Stimulated activated CD8-positive, alpha-beta memory T cell treated with anti-CD3 and anti-CD28 coated beads, Interleukin-15, amount 100 ng/mL, for 24 hours (primary cell): ENCODE measurements at places on chromosomes 13 and 19.
A peak's percentile ranks its signal among the peaks of the same experiment; 100 is the strongest.

- no peak for DNase-seq
These were observed 193.9 kb downstream of the KCTD12 start for GRCh38 chr13:76692346-76692745.

GRCh38 chr19:1430246-1430645 lies 8.0 kb upstream of the RPS15 start:
- DNase-seq: no peak

DNA sequence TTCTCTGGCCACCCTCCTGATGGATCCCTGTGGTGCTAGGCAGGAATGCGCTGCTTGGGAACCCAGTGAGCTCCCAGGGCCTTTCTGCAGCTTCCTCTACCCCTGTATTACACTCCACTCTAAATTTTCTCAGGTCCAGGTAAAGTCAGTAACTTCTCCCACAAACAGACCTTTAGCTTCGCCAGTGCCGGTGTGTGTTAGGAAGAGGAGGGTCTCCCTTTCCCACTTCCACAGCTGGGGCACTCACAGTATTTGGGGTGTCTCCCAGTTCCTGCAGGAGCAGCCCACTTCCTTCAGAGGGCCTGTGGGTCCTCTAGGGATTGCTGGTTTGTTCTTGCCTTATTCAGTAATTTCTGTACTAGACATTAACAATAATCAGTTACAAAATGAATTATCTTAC lies 193.5 kb upstream of the PCDH17 start:
- no peak for DNase-seq

DNA sequence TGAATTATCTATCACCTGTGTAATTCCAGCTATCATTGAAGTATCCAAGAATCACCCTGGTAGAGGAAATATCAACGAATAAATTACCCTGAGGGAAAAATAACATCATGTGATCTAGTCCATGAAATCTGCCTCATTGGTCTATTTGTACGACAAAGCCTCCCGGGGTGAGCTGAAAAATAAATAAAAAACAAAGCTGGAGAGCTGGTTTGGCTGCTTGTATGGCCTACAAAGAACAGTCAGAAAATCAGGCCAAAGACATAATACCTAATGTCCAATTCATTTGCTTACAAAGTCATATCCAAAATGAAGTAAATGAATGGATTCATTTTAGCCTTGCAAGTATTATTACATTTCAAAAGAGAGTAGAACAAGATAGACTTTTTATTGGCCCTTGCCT lies 449.9 kb downstream of the KLF12 start:
- no peak for DNase-seq

DNA sequence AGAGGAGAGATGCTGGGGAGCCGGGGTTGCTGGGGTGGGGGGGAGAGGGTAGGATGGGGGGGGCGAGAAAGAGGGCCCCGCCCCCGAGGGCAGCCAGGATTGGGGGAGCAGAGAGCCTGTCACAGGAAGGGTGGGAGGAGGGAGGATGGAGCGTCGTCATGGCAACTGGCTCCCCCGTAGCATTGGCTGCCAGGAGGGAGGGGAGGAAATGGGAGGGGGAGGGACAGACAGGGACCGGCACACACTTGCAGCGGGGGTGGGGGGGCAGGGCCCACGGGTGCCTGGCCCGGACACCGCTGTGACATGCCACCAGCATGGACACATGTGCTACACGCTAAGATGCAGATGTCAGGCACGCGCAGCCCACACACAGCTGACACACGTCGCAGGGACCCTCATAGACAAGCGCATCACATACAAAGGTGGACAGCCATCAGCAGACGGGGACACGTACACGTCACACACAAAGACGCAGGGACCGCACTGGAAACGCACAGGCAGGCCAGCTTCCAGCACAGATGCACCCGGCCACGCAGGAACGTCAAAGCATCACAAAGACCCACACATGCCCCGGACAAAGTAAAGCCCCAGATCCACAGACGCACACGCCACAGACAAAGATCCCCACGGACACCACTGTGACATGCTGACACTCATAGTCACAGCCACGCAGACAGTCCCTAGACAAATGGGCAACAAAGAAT lies at the start of gene LMTK3:
LMTK3 (minus strand) TSS at position 36 of the 704 bp plus-strand sequence. CDS start 259 bp downstream, outside the sequence.
- peak; percentile 39 for DNase-seq

DNA sequence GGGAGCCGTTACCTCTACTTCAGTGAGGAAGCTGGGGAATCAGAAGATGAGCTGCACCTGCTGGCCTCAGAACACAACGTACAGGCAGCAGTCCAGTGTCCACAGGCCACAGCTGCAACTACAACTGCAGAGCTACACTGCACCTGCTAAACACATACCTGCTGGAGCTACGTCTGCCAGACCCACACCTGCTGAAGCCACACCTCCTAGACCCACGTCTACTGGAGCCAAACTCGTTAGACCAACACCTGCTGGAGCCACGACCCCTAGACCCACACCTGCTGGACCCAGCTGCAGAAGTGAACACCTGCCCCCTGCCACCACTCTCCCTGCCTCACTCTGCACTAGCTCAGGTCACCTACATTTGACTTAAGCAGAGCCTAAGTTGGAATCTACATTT lies 169.9 kb downstream of the USP12 start:
- DNase-seq: no peak

DNA sequence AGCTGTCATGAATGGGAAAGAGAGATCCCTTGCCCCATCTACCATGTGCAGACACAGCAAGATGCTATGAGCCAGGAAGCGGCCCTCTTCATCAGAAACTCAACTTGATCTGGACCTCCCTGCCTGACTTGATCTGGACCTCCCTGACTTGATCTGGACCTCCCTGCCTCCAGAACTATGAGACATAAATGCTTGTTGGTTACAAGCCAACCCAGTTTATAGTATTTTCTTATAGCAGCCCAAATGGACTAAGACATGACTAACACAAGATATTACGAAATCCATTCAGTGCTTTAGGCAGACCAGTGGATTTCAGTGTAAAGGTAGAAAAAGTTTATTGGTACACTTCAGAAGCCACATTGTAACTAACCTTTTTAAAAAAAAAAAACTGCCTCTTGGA lies 15.6 kb downstream of the PCID2 start:
- DNase-seq: no peak

DNA sequence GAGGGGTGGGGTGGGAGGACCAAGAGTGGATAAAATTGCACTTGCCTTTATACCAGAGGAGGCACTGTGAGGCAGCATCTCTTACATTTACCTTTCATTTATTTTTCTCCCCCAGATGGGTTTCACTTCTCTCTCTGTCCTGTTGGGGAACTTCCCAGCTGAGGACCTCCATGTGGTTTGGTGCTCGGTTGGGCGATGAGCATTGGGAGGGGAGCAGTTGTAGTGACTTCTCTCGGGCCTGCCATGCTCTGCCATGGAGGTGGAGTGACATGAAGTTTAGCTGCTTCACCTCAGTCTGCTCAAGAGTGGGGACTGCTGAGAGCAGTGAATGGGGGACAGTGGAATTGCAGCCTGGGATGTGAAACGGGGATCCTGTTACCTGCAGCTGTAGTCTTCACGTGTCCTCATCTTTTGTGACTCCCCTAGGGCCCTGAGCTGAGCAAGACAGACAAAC lies 23.1 kb upstream of the CXCL17 start:
- DNase-seq: no peak

GRCh38 chr19:48010932-48011758 lies 16.7 kb downstream of the ELSPBP1 start:
- DNase-seq: no peak

- DNase-seq: no peak
These were observed 365.6 kb upstream of the SLC10A2 start for GRCh38 chr13:103431856-103432255.

- no peak for DNase-seq
These were observed 1.5 kb upstream of the TRAPPC5 start for GRCh38 chr19:7678971-7679751.

GRCh38 chr19:39167461-39168257 lies 29.1 kb upstream of the NCCRP1 start:
- DNase-seq: no peak

DNA sequence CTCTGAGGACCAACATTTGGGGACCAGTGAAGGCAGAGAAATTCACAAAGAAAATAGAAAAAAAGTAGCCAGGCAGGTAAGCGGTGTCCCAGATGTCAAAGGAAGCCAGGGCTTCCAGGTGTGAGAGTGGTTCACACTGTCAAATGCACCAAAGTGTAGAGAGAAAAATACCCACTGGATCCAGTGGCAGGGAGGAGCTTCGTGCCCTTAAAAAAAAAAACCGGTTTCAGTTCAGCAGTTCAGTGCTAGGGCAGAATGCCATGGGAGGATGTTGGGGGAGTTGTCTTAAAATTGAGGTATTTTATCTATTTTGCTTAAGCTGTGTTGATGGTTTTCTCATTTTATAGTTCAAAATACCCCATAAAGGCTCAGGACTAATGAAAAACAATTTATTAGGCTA lies 47.8 kb upstream of the C1QTNF9 start:
- no peak for DNase-seq

GRCh38 chr13:51870616-51871015 lies 8.8 kb downstream of the CCDC70 start:
- DNase-seq: no peak

DNA sequence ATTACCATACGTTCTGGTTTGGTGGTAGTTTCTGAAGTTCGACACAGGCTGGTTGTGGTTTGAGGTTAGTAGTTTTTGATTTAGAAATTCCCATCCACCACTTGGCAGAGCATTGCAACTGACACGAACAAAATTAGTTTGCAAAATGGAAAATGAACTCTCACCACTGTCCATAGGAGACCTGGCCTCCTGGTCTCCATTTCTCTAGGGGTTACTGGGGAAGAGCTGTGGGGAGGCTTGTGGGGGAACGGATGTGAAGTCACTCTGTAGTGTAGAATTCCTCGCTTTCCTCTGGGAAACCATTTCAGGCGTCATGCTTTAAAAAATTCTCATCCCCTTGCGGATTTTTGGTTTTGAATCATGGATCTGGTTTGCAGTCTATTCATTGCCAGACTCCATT lies 321.5 kb upstream of the MAB21L1 start:
- no peak for DNase-seq

DNA sequence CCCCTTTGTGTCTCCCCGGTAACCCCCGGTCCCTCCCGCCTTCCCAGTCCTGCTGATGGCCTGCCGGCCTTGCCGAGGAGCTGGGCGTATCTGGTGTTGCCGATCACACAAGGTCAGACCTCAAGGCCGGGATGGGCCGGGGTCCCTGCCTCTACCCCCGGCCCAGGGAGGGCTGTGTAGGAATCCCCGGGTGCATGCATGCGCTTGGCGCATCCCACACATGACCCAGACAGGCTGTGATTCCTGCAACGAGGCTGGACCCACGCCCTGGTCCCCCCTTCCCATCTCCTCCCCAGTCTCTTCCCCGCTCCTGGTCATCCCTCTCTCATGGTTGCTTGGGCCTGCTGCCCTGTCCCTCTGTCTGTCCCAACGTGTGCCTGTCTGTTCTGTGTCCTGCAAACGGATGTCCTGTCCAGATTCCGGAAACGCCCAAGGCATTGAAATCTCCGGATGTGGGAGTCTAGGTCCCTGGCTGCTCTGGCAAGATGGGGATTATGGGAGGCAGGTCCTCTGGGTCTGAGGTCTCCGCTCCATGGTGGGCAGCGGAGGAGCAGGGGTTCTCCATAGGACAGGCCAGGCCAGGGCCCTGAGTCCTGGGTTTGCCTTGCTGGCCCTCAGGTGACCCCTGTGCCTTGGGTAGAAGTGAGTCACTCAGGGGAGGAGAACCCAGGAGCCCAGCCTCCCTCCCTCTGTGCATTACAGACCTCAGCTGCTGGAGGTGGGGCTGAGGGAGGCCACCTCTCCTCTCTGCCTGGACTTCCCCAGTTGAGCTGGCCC lies 1.6 kb downstream of the PKN1 start:
- no peak for DNase-seq

DNA sequence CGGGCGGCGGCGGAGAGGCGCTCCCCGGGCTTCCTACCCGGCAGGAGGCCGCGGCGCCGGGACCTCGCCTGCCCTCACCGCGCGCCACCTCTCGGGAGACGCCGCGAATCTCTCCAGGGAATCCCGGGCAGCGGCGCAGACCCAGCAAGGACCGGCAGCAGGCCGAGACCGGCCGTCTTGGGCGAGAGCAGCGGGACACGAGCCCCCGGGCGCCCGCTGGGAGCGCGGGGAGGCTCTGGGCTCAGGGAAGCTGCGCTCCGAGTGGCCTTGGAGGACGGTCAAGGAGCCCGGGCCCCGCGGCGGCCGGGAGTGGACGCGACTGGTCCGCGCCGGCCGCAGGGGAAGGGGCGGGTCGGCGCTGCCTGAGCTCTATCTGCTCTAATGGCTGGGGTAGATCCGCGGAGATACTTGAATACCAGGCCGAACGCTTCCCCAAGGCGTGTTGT lies 14.7 kb downstream of the CDX2 start:
- no peak for DNase-seq
